Calu3 (cell line): ENCODE measurements at places on chromosomes 2 and 18. TPM values are rescaled to one million over a fixed set of nuclear protein-coding genes. Genes with fewer than 3 reads are reported as not detected.

DNA sequence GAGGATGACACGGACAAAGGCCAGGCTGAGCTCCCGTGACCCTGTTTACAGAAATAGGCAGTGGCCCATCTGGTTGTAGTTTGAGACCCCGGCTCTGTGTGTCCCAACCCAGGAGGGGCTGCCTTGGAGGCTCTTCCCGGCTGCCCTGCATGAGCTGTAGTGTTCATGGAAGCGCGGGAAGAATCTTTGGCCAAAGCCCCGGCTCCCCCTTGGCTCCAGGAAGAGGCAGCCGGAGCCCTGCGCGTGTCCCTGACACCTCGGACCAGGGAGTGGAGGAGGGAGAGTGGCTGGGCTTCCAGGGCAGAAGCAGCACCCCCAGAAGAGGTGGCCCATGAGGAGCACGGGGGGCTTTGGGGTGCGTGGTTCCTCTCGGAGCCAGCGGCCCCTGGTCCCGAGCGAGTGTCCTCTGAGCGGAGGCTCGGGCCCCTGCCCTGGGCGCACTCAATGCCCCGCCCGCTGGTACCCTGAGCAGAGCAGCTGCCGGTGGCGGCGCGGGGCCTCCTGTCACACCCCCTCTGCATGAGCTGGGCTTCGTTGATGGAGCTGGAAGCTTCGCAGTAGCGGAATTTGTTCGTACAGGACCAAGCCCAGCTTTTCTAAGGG, 21.7 kb downstream of the GPR35 start:
- no peak for DNase-seq

DNA sequence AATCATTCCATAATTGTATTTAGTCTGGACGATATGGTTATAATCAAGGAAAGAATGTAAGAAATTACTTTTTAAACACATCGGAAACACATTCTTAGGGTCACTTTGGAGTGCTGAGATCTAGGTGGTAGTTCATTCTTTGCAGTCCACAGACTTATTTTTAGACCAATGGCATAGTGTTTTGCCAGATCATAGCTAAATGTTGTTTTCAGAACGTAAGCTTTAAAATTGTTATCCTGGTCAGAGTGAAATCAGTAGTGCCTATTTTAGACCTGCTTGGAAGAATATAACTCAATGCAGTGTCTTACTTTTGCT, 4.3 kb downstream of the MYL12A start:
- DNase-seq = no peak

- no peak for DNase-seq
These were observed 62.6 kb upstream of the NEDD4L start for GRCh38 chr18:57981308-57982028.

DNA sequence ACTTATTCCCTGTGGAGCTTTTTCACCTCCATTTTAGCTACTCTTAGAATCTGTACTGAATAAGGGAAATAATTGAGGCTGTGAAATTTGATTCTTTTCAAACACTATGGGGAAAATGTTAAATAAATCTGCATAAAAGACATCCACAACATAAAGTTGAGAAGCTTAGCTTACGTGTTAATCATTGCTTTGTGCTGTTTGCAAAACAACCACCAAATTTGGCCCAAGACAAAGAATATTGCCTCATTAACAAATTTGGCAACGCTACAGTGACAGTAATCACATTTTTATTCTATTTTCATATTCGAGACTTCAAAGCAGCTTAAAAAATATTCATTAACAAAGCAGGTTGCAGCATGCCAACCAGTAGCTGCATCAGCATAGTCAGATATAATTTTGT, 437.6 kb downstream of the DPP10 start:
- DNase-seq = no peak

DNA sequence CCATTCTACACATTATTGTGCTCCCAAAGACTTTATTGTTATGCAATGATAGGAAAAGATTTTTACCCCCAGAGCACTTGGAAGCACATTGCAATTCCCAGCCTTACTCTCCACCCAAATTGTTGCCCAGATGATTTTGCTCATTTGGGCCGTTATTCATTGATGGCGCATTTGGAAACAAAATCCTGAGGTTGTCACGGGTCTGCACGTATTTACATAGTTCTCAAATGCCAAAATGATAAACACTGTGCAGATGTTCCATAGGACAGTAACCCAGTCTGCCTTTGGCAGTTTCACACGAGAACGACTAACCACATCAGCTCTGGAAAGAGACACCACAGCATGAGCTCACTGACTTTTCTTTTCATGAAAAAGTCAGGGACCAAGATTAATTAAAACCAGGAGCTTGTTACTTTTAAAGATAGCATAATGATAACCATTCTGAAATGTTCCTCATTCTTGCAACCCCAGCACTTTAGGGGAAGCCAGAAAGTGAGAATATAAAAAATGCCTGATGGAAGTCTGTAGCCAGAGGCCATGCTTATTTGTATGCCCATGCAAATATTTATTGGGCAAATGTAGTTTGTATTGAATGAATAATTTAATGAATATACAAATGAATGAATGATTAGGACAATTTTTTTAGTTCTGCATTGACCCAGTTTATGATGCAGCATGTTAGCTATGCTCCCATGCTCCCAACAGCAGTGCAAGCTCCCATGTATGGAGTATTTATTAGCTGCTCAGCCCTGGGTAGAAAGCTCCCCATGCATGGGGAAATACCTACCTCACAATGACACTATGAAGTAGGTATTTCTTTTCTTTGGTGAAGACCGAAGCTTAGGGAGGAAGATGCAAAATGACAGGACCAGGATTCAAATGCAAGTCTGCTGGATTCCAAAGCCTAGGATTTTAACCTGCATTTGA, 84.6 kb downstream of the MAIP1 start:
- no peak for DNase-seq

GRCh38 chr18:74290794-74291471, 830 bp downstream of the CYB5A start:
- peak; percentile 74 for DNase-seq

DNA sequence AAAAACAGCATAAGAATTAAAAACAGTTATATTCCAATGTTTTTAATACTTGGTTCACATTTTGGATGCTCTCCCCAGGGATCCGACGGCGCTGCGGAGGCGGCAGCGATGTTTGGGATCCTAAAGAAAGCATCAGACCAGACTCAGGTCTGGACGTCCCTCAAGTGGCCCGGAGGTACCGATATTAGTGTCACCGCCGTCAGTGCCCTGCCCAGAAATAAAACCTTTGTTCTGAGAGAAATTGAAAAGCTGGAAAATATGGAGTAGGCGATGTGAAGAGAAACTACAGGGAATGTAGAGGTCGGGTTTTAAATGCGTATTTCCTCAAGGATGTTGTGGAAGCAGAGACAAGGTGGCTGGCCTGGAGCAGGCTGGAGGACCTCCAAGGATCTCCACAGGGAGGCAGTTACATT, 683 bp upstream of the TBC1D8 start:
- DNase-seq = no peak

- DNase-seq = no peak
These were observed 7.0 kb downstream of the CHCHD5 start for GRCh38 chr2:112591413-112591812.

GRCh38 chr18:7603259-7604000, 36.3 kb downstream of the PTPRM start:
- DNase-seq = no peak

DNA sequence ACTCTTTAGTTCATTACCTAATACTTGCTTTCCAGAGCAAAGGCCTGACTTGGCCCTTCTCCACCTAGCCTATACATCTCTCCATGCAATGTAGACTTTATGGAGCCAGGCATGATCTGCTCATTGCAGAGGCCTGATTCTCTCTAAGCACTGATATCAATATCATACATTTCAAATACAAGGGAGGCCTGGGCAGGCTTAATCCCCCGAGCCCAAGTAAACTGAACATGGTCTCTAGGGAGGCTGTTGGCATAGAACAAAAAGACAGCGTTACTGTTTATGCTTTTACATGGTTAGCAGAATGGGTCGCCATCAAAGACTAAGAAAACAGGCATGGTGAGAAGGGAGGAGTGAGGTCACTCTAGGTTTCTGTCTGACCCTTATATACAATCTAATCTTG, 695.1 kb downstream of the ZEB2 start:
- DNase-seq = no peak

- DNase-seq = no peak
These were observed 42.9 kb upstream of the CCBE1 start for GRCh38 chr18:59740141-59740540.

GRCh38 chr2:151927501-151928221, 99.4 kb upstream of the ARL5A start:
- DNase-seq = peak; percentile 18

GRCh38 chr2:83282043-83282795, 1176.9 kb downstream of the SUCLG1 start:
- DNase-seq = no peak

- DNase-seq = no peak
These were observed 18.3 kb downstream of the DNPEP start for GRCh38 chr2:219369447-219369861.

The SIX3 gene
- not detected in 2 replicates for total RNA-seq

The TMEM178A gene
- total RNA-seq = 0.50 and 2.1 TPM in 2 replicates

The KANSL1L gene
- 45.9 and 54.0 TPM in 2 replicates for total RNA-seq

The SERPINB3 gene
- 0.34 and 0.68 TPM in 2 replicates for total RNA-seq

The SAG gene
- not detected in 2 replicates for total RNA-seq

The ITGB6 gene
- 50.0 and 84.8 TPM in 2 replicates for total RNA-seq
